ENCODE measurements at places on chromosomes 3 and 15. TPM values are rescaled to one million over a fixed set of nuclear protein-coding genes. Genes with fewer than 3 reads are reported as not detected.

DNA sequence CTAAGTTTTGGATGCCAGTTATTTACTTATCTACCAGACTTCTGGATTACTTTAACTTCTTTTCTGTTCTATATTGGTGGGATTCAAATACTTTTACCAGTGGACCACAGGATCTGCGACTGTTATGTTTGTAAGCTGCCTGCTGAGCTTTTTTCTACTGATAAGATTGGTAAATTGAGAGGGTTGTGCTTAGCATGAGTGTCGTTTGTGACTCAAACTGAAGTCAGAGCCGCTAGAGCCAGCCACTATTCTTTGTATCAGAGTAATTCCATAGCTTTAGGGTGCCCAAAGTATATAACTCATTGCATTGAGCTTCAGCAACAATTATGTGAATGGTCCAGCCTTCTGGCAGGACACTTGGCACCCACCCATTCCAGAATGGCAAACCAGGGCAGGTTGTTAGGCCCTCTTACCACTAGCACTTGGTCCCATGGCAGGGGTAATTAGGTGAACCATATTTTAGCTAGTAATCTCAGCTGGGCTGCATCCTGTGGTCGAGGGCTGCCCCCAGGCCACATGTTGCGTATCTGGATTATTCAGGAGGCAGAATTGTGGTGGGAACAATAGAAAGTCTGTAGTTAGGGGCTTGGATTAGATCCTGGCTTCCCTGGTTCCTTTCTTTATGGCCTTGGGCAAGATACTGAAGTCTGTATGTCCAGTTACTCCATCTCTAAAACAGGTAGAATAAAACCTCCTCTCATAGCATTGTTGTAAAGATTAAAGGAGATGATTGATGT is 6.0 kb downstream of the PLCL2 start:
- no peak for DNase-seq

DNA sequence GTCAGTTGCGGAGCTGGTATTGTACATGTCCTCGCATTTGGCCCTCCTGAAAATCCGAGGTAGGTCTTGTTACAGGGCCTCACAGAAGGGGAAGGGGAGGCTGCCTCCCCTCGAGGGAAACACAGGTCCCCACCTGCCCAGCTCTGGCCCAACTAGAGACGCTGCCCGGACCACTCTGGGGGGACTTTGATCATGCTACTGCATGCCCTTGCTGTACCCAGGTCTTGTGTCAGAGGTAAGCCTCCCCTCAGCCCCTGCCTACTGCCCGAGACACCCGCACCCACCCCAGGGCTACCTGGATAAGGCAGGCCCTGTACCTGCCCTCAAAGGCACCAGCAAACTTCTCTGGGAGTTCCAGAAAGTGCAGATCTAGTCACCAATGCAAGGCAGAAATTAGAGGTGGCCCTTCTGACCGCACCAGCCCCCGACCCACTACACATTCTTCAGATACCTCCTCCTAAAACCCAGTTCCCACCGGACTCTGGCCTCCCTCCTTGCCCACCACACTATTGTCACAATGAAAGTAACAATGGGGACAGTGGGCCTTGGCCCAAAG is 981 bp upstream of the SCAP start:
- no peak for DNase-seq

Gene TOMM70
- 81.8 TPM for total RNA-seq

- DNase-seq: no peak
These were observed 31.8 kb upstream of the KLHL6 start for GRCh38 chr3:183587336-183587735.

DNA sequence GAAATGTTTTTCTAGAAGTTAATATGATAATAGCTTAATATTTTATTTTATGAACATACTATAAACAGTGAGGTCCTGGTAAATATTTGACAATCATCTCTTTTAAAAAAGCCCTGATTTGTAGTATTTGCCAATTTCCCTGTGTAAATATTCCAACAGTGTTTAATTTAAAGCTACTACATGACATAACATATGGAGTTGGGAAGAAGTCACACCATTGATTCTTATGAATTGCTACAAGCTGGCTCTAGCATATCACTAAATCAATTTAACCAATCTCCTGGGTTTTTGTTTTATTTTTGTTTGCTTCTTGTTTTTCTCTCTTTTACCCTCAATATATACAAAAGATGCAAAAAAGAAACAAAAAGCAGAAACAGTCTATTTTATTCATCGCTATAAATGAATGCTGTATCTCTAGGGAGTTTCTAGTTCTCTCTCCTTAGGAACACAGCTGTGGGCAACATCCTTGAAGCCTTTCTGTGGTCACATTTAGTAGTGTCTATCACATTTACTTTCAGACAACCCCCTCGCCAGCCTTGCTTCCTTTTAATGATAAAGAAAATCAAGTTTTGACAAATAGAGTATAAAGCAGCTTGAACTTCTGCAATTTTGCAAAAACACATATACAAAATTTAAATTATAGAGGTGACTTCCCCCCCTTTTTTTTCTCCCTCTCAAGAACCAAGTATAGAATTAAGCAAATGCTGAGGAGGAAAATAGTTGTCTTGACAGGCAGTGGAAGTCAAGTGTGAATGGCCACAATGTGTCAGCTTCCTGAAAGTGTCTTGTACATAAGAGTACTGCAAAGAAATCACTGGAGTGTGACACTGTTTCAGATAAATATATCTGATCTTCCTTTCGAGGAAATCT is 21.4 kb downstream of the CCR1 start:
- DNase-seq: no peak

DNA sequence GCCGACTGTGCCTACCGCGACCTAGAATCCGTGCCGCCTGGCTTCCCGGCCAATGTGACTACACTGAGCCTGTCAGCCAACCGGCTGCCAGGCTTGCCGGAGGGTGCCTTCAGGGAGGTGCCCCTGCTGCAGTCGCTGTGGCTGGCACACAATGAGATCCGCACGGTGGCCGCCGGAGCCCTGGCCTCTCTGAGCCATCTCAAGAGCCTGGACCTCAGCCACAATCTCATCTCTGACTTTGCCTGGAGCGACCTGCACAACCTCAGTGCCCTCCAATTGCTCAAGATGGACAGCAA is 1.4 kb downstream of the ISLR start:
- no peak for DNase-seq

Gene COPS2
- total RNA-seq: 72.6 TPM

Gene MCF2L2
- total RNA-seq: 0.22 TPM

GRCh38 chr15:62785881-62786828 is 256.4 kb upstream of the TPM1 start:
- no peak for DNase-seq

- peak; percentile 25 for DNase-seq
These were observed 49.2 kb upstream of the NMD3 start for GRCh38 chr3:161171639-161172552.

Gene SNTN
- total RNA-seq: not detected

GRCh38 chr15:36571301-36571700 is 8.1 kb upstream of the CDIN1 start:
- no peak for DNase-seq

DNA sequence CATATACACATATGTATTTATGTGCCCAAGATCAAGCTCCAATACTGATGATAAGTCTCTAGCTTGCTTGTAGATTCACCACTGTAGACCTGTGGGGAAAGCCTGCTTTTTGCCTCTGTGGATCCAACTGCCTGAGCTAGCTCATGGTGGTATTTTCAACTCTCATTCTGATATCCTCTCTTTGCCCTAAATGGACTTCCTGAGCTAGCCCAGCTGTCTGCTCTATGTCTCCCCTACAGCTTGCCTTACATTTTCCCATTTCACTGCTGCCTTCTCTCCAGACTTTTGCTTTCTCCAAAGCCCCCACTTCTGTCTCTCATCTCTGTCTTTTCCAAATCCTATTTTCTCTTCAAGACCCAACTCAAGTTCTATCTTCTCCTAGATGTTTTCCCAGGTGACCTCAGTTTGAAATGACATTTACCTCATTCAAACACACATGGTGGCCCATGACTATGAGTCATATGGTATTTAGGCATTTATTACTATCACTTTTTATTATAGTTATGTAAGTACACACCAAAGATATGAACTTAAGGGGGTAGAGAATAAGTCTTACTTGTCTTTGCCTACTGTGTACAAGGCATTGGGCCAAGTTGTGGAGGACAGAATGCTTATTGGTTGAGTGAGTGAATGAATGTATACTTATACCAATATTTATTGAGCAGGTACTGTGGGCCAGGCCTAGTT is 191.7 kb downstream of the NR1D2 start:
- no peak for DNase-seq

GRCh38 chr15:65576664-65577063 is 34.3 kb downstream of the INTS14 start:
- peak; percentile 74 for DNase-seq

DNA sequence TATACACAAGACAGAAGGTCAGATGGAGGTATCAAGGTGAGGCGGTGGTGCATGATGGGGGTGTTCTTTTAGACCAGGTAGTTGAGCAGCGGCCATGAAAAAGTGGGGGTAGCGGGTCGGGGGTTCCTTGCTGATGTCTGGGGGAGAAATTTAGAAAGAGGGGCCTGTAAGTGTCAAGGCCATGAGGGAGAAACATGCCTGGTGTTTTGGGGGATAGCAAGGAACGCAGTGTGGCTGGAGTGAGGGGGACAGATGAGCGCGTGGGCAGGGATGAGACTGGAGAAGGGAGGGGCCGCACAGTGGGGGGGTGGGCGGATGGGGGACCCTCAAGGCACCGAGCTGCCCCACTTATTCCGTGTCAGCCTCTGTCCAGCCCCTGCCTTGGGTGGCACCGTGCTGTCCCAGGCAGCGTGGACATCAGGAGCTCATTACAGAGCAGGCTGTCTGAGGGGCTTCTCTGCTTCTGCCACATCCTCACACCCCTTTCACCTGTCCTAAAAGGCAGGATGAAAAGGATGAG is 143.3 kb downstream of the SMAD6 start:
- DNase-seq: no peak

DNA sequence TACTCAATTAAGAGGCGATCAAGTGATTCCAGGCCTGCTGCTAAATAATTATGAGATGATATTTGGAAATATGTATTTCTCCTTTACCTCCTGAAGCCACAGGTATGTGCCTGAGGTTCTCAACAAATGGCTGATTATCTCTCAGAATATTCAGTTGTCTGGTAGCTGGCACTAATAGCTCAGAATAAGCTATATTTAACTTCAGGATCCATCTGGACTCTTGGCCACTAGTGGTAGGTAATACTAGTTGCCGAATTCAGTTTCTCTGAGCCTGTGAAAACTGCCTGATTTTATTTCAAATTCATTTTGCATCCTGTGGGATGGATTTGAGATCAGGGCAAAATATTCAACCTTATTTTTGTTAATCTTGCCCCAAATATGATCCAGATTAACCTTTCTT is 499.0 kb downstream of the DIPK2A start:
- DNase-seq: no peak

Gene EPHA6
- not detected for total RNA-seq

DNA sequence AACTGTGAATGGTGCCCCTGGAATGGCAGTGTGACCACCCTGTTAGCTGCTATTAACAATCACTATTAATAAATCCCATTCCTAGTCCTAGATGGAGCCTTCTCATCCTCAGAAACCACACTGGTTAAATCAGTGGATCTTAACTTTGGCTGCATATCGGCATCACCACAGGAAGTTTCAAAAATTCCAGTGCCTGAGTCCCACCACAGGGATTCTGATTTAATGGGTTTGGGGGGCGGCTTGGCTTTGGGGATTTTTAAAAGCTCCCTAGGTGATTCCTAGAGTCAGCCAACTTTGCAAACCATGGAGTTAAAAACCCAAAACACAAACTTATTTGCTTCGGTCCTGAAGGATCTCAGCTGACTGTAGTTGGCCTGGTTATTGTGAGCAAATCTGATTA is 3.1 kb downstream of the FAM107A start:
- DNase-seq: no peak

- no peak for DNase-seq
These were observed 1014.1 kb upstream of the SEMA6D start for GRCh38 chr15:46703020-46703861.

DNA sequence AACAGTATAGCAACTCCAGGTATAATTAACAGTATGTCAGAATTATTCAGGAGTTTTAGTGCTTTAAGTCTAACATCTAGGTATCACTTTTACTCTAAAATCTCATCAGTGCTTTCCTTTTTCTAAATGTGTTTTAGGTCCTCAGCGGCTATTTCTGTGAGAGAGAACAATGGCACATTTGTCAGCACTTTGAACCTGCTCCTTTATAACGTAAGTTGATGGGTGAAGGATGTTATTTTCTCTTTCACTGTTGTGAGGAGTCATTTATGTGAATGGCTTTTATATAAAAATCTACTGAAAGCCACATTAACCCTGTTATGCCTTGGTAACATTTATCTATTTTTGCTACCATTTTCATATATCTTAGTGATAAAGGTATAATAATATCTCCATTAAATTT is 22.8 kb downstream of the ZPLD1 start:
- DNase-seq: no peak

Gene CHRD
- total RNA-seq: 5.6 TPM

GRCh38 chr15:63077952-63078351 is 35.4 kb downstream of the TPM1 start:
- DNase-seq: no peak

Gene STRA6
- total RNA-seq: 3.0 TPM

- peak; percentile 17 for DNase-seq
These were observed 41.1 kb upstream of the SEC61A1 start for GRCh38 chr3:128011140-128011539.

GRCh38 chr3:144107923-144108322 is 136.3 kb downstream of the DIPK2A start:
- no peak for DNase-seq

Gene CCR8
- not detected for total RNA-seq

GRCh38 chr15:78242128-78242527 is 7.8 kb upstream of the ACSBG1 start:
- DNase-seq: no peak

DNA sequence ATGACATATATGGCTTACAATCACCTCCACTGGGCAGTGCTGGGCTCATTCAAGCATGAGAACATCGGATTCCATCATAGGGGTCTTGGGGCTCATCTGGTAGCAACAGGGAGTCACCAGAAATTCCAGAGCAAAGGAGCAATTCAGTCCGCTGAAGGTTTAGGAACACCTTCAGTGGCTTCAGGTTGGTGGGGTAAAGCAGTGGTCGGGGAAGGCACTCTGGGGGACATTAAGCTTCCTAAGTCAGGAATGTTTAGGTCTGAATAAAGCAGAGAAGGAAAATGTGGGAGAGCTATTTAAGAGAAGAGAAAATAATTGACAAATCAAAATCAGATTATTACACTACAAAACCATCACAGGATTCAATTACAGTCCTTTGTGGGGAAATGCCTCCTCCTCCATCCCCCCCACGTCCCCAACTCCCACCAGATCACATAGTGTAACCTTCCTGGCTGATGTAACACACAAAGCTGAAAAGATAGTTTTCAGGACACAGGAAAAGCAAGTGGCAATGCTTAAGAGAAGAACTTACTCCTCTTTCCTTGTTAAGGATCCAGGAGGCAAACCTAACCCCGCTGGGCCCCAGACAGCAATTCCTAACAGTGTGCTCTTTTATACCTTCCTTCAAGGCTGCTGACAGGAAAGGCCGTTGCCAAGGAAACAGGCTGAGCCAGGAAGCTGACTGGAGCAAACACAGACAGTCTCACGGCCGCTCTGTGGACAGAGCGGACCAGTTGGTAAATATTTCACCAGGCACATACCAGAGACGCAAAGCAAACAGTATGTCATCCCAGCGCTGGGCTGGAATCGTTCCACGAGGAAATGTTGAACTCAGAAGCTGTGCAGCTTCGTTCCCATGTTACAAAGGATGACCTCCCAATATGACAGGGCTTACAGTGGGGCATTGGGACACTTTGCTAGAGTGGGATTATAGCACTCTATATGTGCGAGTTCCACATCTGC is 57.5 kb upstream of the LMCD1 start:
- DNase-seq: peak; percentile 97

Gene ZPLD1
- not detected for total RNA-seq

Gene DGKG
- 10.1 TPM for total RNA-seq

Gene BFSP2
- not detected for total RNA-seq

GRCh38 chr3:188689101-188689574 is 482.6 kb upstream of the TPRG1 start:
- DNase-seq: no peak
